Nasal cavity respiratory epithelium epithelial cell of viscerocranial mucosa (primary cell): ENCODE measurements at places on chromosomes 6 and 20. TPM values are rescaled to one million over a fixed set of nuclear protein-coding genes. Genes with fewer than 3 reads are reported as not detected.

The MUCL3 gene
- not detected in 2 replicates for total RNA-seq

The FAM209B gene
- total RNA-seq = under 0.01 TPM in 1 of 2 replicates, not detected in the other

The BIRC7 gene
- not detected in 2 replicates for total RNA-seq

The C6orf15 gene
- 0.34 TPM in 1 of 2 replicates, not detected in the other for total RNA-seq

The SLA2 gene
- not detected in 2 replicates for total RNA-seq
